ENCODE measurements at places on chromosomes 3 and 15.
A peak's percentile ranks its signal among the peaks of the same experiment; 100 is the strongest.

GRCh38 chr15:78133801-78134200, 2.6 kb upstream of the CIB2 start:
- no peak for DNase-seq

GRCh38 chr3:183099838-183100204, 525 bp upstream of the MCCC1 start:
- no peak for DNase-seq

- DNase-seq = no peak
Observed at GRCh38 chr3:99823723-99824711, 6.4 kb downstream of the CMSS1 start.

GRCh38 chr3:129526121-129526900, 2.1 kb upstream of the RHO start:
- no peak for DNase-seq

- DNase-seq = no peak
Observed at GRCh38 chr3:9450991-9451390, 53.6 kb downstream of the SETD5 start.

GRCh38 chr15:70507772-70508371, 255.5 kb downstream of the UACA start:
- peak; percentile 79 for DNase-seq

DNA sequence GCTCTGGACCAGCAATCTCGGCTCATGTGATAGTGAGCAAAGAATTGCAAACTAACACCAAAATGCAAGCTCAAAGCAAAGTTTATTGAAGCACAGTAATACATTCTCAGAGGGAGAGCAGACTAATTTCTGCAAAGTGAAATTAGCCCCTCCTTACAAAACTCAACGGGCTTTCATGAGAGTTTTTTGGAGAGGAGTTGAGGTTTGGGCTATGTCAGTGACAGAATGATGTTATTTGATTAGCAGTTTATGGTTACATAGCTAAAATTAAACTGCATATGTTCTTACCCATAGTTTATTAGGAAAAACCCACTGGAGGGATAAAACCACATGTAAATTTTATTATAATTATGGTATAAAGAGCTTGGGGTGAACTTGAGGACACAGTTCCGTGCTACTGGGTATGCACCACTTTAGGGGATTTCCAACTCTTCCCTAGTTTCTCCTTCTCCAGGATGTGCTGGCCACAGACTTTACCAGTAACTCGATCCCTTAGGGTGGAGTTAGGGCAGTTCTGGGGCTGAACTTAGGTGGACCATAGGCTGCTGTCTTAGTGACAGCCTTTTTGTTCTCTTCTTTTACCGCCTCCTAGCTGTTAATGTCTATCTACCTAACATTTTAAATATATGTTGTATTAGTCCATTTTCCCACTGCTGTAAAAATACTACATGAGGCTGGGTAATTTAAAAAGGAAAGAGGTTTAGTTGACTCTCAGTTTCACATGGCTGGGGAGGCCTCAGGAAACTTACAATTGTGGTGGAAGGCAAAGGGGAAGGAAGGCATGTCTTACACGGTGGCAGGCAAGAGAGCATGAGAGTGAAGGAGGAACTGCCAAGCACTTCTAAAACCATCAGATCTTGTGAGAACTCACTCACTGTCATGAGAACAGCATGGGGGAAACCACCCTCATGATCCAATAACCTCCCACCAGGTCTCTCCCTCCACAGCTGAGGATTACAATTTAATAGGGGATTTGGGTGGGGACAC, 8.9 kb upstream of the AADACL2 start:
- no peak for DNase-seq

DNA sequence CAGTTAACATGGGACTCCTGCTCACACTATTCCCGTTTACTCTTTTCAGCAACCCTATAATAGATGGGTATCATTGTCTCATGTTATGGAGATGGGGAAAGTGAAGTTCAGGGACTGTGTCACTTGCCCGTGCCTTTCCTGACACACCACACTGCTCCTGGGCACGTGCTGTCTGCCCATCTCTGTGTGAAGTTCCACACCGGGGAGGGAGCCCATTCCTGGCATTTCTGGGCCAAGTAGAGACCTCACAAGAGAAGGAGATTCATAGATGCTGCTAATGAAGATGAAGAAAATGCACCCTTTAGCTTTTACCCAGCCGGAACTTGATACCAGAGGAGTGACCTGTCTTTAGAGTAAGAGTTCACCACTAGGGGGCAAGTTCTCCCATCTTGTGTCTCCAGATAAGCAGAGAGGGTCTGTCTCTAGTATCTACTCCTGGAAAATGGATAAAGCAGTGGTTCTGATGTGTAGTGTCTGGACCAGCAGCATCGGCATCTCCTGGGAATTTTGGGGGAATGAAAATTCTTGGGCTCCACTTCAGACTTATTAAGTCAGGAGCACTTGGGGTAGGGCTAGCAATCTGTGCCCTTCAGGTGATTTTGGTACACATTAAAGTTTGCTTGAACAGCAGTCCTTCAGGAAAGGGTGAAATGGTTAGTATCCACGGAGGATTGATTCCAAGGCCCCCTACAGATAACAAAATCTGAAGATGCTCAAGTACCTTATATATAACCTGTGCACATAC, 2.0 kb upstream of the TOPBP1 start:
- DNase-seq = peak; percentile 24

GRCh38 chr3:132326251-132326650, 9.0 kb downstream of the ACP3 start:
- DNase-seq = no peak

- no peak for DNase-seq
Observed at GRCh38 chr3:153103406-153103945, 58.5 kb upstream of the RAP2B start.

DNA sequence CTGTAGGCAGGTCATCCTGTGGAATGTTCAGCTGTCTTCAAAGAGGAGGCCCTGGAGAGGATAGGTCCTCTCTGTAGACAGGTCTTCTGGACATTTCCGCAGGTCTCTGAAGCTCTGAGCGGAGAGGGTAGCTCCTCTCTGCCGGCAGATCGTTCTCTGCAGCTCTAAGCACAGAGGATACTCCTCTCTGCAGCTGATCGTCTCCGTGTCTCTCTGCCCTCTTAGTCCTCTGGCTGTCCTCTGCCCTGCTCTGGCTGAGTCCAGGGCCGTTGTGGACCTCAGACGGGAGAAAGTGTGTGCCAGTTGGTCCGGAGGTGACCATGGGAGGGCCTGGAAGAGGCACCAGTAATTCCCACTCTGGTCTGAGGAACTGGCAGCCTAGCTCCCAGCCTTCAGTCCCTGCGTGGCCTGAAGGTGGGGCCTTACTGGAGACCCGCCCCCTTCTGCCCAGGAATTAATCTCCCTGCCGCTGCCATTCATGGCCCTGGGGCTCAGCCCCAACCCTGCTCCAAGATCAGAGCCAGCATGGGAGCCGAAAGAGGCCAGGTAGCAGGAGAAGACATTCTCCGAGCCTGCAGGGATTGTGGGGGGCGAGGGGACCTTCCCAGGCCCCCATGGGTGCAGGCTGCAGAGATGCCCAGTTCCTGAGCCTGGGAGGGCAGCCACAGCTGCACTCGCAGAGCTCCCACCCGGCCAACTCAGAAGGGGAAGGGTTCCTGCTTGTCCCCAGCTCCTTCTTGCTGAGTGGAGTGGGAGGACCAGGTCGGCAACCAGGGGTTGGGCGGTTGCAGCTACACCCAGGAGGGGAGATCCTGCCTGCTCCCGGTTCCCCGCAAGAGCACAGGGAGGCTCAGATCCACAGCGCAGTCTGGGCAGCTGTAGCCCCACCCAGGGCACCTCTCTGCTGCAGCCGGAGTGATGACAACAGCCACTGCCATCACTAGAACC, 488.7 kb downstream of the RSL24D1 start:
- DNase-seq = no peak

Data from activated CD4-positive, alpha-beta T cell treated with anti-CD3 and anti-CD28 coated beads for 36 hours (primary cell).